ENCODE measurements at places on chromosomes 3 and 15. TPM values are rescaled to one million over a fixed set of nuclear protein-coding genes. Genes with fewer than 3 reads are reported as not detected.

Gene IGSF11
- 1.2 TPM for total RNA-seq

GRCh38 chr3:176286476-176287085, 910.7 kb downstream of the TBL1XR1 start:
- H3K36me3 ChIP-seq = peaks cover 21% of the 10 kb centered on the region
- H3K27ac ChIP-seq = no peak overlapping the region
- H3K27me3 ChIP-seq = no peaks in the 10 kb centered on the region
- no peak for DNase-seq

- no peaks in the 10 kb centered on the region for H3K4me1 ChIP-seq
- no peak overlapping the region for H3K4me3 ChIP-seq
- DNase-seq = no peak
- no peaks in the 10 kb centered on the region for H3K27me3 ChIP-seq
Observed at GRCh38 chr15:52204657-52205056, 13.5 kb upstream of the GNB5 start.

DNA sequence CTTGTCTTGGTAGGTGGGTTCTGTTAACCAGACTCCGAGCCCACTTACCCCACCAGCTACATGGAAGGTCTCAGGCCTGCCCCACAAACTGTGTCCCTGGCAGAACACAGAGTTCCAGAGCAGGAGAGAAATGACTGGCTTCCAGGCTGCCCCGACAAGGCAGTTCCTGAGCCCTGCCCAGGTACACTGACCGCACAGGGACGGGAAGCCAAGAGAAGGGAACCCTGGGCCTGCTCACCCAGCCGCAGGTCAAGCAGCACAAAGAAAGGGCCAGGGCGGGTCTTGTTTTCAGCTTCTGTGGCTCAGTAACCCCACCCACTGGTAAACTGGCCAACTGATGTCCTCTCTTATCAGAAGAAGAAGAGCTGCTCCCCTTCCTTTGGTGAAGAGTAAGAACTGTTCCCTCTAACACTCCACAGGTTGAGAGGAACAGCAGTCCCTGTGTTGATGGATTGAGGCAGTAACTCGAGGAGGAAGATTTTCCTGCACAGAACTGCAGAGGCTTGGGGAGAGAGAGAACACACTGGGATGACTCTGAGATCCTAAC, 68.4 kb downstream of the CRTC3 start:
- no peaks in the 10 kb centered on the region for H3K36me3 ChIP-seq
- no peak overlapping the region for H3K27ac ChIP-seq
- peaks cover 3% of the 10 kb centered on the region for H3K27me3 ChIP-seq
- no peaks in the 10 kb centered on the region for H3K4me1 ChIP-seq
- DNase-seq = peak; percentile 72
- no peak overlapping the region for H3K4me3 ChIP-seq

DNA sequence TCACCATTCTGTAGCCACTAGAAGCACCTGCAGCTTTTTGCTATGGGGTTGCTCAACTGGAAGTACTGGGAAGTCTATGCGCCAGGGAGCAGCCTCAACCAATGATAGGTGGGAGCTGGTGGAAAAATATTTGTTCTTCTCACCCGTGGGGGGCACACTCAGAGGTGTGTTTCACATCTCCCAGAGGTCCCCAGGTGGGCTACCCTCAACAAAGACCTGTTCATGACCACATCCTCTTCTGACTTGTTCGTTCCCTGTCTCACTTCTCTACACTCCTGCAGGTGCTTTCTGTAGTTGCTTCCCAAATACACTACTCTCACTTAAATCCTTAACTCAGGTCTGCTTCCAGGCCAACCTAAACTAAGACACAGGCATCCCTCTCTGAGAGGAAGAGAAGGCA, 3.6 kb downstream of the CAMP start:
- no peak overlapping the region for H3K27ac ChIP-seq
- H3K4me1 ChIP-seq = no peaks in the 10 kb centered on the region
- H3K27me3 ChIP-seq = no peaks in the 10 kb centered on the region
- no peak for DNase-seq

GRCh38 chr15:101810876-101811275, 1.1 kb upstream of the OR4F15 start:
- DNase-seq = no peak
- no peaks in the 10 kb centered on the region for H3K27me3 ChIP-seq
- no peak overlapping the region for H3K27ac ChIP-seq
- no peak overlapping the region for H3K4me3 ChIP-seq
- no peaks in the 10 kb centered on the region for H3K4me1 ChIP-seq

Gene SLC30A4
- 0.02 TPM for total RNA-seq

GRCh38 chr15:55589287-55589686, 1.1 kb upstream of the PYGO1 start:
- no peak for DNase-seq
- H3K4me3 ChIP-seq = peak overlapping the region; percentile 58
- H3K36me3 ChIP-seq = peaks cover 8% of the 10 kb centered on the region
- H3K27me3 ChIP-seq = peaks cover 21% of the 10 kb centered on the region
- H3K27ac ChIP-seq = no peak overlapping the region

- peaks cover 6% of the 10 kb centered on the region for H3K4me1 ChIP-seq
- H3K4me3 ChIP-seq = no peak overlapping the region
- H3K27me3 ChIP-seq = no peaks in the 10 kb centered on the region
Observed at GRCh38 chr15:25775317-25775912, 87.7 kb downstream of the ATP10A start.

Data from H9 (cell line).